ENCODE measurements at places on chromosomes 13 and 19.

GRCh38 chr19:28296506-28296905 lies 916.4 kb downstream of the UQCRFS1 start:
- no peak for DNase-seq

DNA sequence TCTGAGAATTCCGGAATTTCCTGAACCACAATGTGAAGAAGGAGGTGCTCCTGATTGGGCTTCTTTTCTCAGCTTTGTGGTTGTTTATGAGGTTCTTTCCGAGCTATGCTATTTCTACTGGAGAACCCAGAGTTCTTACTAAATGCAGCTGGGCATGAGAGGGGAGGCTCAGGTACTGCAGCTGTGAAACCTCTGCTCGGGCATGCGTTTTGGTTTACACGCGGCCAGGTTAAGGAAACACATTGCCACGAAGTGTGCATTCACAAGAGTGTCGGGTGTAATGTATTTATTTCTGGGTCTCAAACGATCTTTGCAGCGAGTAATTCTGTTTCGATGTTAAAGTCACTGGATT lies 661 bp upstream of the MIR17HG start:
- DNase-seq = no peak

- DNase-seq = no peak
These were observed 75.0 kb upstream of the GTF3A start for GRCh38 chr13:27349458-27349857.

- DNase-seq = no peak
These were observed 39.1 kb downstream of the ACTN4 start for GRCh38 chr19:38686530-38686888.

DNA sequence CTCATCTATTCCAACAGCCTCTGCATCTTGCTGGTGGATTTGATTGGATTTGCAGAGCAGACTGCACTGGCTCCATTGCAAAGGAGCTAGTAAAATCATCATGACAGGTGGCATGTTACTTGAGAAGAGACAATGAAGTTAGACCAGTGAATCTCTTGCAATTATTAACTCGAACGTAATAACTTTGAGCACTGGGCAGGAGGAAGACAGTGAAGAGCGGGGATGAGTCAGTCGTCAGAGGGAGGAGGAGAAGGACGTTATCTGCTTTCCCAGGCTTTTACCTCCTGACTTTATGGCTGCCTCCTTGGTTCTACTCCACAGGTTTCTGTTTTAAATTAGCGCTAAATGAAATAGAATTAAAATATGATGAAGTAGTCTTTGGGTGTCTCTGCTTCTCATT lies 257.8 kb upstream of the IPO5 start:
- DNase-seq = no peak

- DNase-seq = no peak
These were observed 10.0 kb downstream of the FNDC3A start for GRCh38 chr13:48985756-48986155.

DNA sequence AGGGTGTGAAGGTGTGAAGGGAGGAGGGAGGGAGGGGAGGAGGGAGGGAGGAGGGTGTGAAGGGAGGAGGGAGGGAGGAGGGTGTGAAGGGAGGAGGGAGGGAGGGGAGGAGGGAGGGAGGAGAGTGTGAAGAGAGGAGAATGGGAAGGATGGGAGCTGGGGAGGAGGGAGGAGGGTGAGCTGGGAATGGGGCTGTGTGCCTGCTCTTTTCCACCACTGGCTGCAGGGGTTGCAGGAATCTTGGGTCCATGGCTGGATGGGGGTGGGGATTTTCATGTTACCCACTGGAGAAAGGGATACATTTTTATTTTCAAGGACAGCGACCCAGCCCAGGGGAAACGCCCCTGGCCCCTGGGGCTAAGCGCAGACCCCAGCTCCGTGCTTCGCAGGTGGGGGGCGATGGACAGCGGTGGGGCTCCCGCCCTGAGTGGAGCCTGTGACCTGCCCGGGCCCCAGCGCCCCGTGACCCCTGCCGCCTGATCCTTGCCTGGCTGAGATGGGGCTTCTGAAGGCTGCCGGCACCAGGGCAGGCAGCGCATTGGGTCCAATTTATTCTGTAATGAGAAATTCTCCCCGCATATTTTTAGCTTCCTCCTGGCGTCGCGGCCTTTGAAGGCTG lies 3.0 kb upstream of the EFNA2 start:
- no peak for DNase-seq

DNA sequence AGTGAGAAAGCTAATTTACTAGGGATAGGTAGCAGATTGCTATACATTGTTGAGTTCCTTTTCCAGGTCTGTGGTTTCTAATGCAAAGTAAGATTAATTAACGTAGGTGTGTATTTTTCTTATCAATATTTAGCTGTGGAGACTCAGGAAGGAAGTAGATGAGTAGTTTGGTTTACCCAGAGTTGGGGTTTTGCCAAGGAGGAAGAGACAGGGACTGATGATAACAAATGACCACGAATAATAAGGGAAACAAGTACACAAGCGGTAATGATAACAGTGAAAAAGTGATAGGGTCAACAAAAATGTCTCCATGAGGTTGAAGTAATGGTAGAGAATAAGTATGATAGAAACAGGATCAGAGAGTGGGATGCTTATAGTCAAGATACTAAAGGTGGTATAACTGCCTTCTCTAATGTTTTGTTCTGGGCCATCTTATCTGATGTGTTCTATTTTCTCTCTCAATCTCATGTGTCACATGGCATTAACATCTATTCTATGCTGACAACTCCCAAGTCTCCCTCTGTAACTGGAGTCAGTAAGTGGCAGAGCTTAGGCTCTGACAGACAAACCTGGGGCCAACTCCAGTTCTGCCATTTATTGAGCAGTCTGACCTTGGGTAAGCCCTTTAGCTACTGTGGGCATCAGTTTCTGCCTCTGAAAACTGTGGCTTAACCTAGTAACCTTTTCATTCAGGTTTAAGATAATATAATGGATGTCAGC lies 8.8 kb downstream of the OBI1 start:
- DNase-seq = no peak

DNA sequence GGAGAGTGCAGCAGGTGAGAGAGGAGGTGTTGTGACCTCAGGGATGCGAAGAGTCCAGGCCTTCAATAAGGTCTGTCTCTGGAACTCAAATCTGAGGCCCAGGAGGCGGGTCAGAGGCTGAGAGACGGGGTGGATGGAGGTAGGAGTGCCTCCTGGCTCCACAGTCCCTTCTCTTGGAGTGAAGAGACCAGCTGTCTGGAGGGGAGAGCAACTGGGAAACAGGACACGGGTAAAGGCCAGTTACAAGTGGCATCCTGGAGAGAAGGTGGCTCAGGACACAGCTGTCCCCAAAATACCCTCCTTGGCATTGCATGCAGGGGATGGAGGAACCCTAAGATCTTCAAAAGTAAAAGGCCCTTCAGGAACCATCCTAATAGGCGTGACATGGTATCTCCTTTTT lies 19.2 kb downstream of the PDE4A start:
- DNase-seq = no peak

DNA sequence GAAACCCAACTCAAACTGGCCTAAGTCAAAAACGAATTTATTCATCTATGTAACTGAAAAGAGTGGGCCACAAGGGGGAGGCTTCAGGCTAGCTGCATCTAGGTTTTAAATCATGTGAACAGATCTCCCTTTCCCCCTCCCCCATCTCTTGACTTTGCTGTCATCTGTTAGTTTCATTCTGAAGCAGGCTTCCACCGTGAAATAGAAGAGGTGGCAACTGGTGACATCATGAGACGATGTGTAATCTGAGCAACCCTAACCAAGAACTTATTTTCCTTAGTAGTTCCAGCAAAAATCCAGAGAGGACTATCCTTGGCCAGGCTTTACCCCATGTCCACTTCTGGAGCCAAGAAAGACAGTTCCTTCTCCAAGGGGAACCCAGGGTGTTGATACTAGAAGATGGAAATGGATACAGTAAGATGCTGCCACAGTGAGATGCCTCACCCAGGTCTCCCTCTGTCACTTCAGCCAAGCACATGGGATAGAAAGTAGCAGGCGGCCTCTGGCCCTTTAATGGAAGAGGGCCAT lies 9.4 kb downstream of the SAMD4B start:
- DNase-seq = no peak

GRCh38 chr13:64534302-64534701 lies 2695.8 kb downstream of the PCDH9 start:
- DNase-seq = no peak

DNA sequence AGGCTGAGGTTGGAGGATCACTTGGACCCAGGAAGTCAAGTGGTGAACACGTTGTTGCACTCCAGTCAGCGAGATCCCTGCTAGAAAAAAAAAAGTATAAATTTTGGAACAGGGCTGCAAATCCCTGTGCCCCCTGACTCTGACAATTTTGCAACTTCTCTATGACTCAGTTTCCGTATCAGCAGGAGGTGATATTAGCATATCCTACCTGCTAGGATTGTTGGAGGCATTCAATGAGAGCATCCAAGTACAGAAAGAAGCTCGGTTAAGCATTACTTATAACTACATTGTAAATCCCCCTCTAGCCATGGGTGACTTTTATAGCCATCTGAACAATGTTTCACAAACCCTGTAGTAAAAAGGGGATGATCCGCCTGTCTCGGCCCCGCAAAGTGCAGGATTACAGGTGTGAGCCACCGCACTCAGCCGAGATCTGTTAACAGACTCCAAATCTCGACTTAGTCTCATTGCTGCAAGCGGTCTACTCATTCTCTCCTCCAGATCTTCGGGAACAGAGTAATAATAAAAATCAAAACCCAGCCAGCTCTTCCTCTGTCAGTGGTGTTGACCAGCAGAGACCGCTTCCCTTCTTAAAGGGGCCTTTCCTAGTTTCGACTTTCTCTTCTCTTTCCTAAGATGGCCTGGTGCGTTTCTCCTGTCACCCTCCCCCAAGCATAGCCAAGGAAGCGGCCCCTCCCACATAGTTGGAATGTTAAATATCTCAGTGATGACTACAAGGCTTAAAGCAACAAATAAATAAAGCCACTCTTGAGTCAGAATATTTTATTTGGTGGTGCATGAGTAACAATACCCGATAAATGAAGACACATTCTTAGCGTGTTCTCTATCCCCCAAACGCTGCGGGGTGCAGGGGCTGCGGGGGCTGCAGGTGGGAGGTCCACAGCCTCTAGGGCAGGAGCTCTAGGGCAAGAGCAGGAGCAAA lies 10.3 kb upstream of the BICRA start:
- no peak for DNase-seq

GRCh38 chr13:47680748-47681147 lies 320.3 kb downstream of the SUCLA2 start:
- no peak for DNase-seq

DNA sequence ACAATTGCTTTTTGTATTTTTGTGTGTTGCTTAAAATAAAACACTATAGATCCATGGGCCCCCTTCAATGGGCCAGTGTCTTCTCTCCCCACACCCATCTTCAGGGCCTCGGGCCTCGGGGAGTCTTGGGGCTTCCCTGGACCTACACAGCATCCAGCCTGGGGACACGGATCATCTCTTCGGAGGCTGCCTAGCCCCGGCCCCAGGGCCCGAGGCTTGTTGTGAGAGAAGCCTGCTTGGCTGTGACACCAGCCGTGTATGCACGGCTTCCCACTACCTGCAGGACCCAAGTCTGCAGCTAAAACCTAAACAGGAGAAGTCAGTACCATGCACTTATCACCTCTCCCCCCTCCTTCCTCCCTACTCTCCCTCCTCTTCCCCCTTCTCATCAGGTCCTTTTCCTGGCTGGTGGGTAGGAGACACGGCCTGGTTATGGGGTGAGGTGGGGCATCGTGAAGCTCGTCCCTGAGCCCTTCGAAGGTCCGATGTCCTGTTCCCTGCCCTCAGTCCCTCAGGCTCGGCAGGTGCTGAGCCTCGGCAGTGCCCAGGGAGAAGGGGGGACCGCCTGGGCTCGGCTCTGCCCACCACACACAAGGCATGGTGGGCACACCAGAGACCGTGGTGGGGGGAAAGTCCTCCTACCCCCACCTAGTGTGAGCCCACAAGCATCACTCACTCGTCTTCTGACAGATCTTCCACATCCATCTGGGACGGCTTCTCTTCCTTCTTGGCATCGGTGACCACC lies 9.5 kb downstream of the C13orf46 start:
- no peak for DNase-seq

DNA sequence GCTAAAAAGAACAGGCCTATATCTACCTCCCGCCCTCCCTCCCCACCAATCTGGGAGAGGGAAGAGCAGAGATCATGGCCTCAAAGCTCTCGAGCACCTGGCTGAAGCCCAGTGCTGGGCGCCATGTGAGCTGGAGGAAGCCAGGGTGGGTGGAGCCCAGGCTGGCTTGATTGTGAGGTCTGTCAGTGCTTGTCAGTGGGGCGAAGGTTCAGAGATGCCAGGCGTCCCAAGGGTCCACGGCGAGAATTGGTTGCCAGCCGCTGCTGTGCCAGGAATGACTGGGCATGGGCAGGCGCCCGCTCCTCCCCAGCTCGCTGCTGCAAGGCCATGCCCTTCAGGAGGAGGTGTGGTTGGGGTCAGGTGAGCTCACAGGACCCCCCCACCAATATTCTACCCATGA lies 11.5 kb downstream of the BEST2 start:
- no peak for DNase-seq

DNA sequence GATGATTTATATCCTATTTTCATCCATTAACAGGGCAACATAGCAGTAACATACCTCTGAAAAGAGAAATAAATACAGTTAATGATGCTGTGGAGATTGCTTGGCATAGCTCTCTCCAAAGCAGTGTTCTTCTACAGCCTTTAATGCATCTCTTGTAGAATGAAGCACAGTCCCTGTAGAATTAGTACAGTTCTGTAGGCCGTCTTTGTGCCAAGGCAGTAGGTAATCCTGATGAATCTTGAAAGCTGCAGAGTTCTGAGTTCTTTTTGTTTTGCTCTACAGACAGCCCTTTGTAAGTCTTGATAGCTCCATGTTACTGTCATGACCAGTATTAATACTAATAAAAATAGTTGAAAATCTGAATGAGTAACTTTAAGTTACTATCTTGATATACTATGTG lies 184.2 kb downstream of the MAB21L1 start:
- DNase-seq = no peak

- no peak for DNase-seq
These were observed 9.7 kb upstream of the SLITRK5 start for GRCh38 chr13:87661471-87661870.

DNA sequence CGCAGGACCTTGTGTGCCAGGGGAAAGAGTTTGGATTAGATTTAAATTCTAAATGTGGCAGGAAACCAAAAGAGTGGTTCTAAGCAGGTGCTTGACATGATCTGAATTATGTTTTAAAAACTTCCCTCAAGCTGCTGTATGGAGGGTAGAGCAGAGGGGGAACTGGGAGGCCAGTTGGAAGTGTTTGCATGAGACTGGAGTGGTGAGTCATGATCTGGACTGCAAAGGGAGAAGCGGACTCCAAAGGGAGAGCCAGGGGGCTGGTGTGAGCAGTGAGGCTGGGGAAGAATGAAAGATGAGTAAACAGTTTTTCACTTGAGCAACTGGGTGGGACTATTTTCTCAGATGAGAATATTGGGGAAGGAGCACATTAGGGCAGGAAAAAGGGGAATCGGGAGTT lies 206.1 kb downstream of the DNAJC15 start:
- DNase-seq = no peak

Data from amygdala (tissue), 56 donors.